Upper lobe of right lung (tissue), 1 donor: ENCODE measurements at places on chromosomes 16 and 17.

GRCh38 chr17:32253117-32253611 is 12.5 kb upstream of the RHBDL3 start:
- no peaks in the 10 kb centered on the region for H3K27me3 ChIP-seq
- no peak overlapping the region for H3K27ac ChIP-seq
- DNase-seq, result peak; percentile 83

GRCh38 chr16:3180445-3180878 is 7.5 kb upstream of the OR1F1 start:
- peaks cover 11% of the 10 kb centered on the region for H3K4me1 ChIP-seq
- H3K36me3 ChIP-seq, result no peaks in the 10 kb centered on the region
- DNase-seq, result no peak
- peaks cover 97% of the 10 kb centered on the region for H3K27me3 ChIP-seq
- H3K27ac ChIP-seq, result no peak overlapping the region

- H3K27ac ChIP-seq, result no peak overlapping the region
- H3K36me3 ChIP-seq, result no peaks in the 10 kb centered on the region
- DNase-seq, result no peak
- H3K4me3 ChIP-seq, result no peak overlapping the region
Measured at GRCh38 chr17:29777663-29778062, 152.4 kb downstream of the SSH2 start.

GRCh38 chr17:17106756-17107155 is 64.5 kb downstream of the MPRIP start:
- peaks cover 3% of the 10 kb centered on the region for H3K36me3 ChIP-seq
- H3K4me3 ChIP-seq, result no peak overlapping the region
- peaks cover 60% of the 10 kb centered on the region for H3K4me1 ChIP-seq
- no peaks in the 10 kb centered on the region for H3K27me3 ChIP-seq
- DNase-seq, result no peak

- peaks cover 54% of the 10 kb centered on the region for H3K4me1 ChIP-seq
- no peaks in the 10 kb centered on the region for H3K27me3 ChIP-seq
- H3K36me3 ChIP-seq, result no peaks in the 10 kb centered on the region
- peak overlapping the region; percentile 86 for H3K4me3 ChIP-seq
- H3K27ac ChIP-seq, result peak overlapping the region; percentile 97
- peak; percentile 90 for DNase-seq
Measured at GRCh38 chr17:38870259-38871165, 654 bp downstream of the LASP1 start.
